Retinal pigment epithelial cell (primary cell): ENCODE measurements at places on chromosomes 4 and X.
A peak's percentile ranks its signal among the peaks of the same experiment; 100 is the strongest.

DNA sequence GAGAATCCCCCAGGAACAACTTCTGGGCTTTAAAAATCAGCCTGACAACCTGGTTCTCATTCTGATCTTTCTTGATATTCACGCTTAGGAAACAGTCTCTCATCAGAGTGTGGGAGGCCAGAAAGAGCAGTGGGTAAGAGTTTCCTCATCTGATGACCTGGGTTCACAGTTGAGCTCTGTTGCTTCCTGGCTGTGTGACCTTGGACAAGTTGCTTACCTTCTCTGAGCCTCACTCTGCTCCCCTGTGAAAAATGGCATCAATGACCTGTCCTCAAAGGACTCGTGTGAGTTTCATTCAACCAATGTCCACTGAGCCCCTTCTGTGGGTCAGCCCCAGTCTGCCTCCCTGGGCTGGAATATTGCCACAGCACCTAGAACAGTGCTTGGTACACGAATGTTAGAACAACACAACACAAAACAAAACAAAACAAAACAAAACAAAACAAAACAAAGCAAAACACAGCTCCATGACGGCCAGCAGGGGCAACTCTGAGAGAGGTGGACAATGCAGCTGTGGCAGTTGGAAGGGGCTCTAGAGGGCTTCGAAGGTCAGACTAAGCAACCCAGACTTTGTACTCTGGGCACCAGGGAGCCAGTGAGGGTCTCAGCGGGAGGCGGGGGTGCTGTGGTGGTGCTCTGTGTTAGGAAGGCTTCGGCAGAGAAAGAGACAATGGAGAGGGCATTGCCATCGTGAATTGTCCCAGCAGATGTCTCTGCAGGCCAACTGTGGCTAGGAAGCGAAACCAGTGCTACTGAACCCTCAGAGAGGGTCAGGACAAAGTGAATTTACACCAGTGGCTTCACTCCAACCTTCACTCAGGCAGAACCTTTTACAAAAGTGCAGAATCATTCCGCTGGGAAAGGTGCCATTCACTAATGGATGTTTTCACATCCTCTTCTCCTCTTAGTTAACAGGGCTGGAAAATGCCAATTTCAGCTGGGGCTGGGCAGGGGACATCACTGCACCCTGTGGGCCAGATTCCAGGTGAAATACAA lies 14.3 kb upstream of the C4orf50 start:
- no peak for DNase-seq

DNA sequence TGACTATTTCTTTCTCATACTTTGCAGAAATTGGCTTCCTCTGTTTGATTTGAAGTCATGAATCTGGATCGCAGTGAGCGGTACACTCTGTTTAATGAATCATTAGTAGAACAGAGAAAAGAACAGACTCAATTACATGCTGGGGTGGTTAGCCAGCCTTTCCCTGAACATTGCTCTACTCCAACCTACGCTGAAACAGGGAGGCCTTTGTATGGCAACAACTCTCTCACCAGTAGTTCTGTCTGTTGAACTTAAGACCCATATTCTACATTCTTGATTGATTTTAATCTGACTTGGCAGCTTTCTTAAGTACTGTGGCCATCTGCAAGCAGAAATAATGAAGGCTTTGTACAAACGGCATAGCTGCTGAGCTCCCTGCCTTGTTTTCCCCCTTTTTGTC lies 19.0 kb upstream of the AP1S2 start:
- DNase-seq: peak; percentile 90

DNA sequence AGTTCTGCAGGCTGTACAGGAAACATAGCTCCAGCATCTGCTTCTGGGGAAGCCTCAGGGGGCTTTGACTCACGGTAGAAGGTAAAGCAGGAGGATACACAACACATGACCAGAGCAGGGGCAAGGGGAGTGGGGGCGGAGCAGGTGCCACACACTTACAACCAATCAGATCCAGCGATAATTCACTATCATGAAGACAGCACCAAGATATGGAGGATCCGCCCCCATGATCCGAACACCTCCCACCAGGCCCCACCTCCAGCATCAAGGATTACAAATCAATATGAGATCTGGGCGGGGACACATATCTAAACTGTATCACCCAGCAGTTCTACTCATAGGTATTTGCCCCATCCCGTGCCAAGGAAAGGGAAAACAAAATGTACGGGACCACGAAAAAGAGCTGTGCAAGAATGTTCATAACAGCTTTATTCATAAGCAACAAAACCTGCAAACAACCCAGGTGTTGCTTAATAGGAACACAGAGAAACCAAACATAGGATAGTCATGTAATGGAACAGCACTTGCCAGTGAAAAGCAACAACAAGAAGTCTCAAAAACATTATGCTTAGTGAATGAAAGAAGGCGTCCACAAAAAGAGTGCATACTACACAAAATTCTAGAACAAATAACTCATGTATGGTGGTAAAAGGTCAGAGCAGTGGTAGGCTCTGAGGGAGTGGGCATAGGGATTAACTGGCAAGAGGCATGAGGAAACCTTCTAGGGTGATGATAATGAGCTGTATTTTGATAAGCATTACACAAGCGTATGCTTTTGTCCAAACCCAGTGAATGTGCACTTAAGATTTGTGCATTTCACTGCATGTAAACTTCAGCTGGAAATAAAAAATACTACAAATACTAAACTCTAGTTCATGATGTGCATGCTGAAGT lies 130.9 kb upstream of the FAM9B start:
- DNase-seq: peak; percentile 60

- DNase-seq: no peak
These were observed 61.7 kb upstream of the PRSS48 start for GRCh38 chr4:151215295-151215694.

DNA sequence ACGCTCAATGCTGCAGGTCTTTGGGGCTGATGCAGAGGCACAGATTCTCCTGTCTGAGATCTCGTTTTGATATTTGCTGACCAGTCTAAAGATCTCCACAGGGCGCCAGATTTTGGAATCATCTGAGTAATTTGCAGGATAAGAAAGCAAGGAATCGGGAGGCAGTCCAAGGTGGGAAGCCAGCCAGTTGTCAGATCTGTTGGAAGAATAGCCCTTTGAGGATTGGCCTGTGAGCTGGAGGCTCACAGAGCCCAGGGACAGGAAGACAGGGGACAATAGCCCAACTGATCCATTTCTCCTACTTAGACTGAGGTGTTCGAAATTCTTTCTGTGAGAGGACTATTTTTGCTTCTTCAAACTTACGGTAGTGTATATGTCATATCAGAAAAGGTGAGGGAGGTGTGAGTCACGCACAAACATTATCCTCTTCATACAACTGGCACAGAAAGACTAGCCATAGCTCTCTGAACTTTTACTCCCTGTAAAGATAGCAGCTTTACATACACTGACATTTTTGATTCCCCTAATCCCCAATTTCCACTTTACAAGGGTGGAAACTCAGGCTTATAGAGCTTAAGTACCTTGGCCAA lies 8.8 kb downstream of the DIPK2B start:
- no peak for DNase-seq

- DNase-seq: no peak
These were observed 49.4 kb upstream of the PRR32 start for GRCh38 chrX:126770179-126770578.

- DNase-seq: no peak
These were observed 13.4 kb downstream of the ARHGEF6 start for GRCh38 chrX:136767104-136767941.

DNA sequence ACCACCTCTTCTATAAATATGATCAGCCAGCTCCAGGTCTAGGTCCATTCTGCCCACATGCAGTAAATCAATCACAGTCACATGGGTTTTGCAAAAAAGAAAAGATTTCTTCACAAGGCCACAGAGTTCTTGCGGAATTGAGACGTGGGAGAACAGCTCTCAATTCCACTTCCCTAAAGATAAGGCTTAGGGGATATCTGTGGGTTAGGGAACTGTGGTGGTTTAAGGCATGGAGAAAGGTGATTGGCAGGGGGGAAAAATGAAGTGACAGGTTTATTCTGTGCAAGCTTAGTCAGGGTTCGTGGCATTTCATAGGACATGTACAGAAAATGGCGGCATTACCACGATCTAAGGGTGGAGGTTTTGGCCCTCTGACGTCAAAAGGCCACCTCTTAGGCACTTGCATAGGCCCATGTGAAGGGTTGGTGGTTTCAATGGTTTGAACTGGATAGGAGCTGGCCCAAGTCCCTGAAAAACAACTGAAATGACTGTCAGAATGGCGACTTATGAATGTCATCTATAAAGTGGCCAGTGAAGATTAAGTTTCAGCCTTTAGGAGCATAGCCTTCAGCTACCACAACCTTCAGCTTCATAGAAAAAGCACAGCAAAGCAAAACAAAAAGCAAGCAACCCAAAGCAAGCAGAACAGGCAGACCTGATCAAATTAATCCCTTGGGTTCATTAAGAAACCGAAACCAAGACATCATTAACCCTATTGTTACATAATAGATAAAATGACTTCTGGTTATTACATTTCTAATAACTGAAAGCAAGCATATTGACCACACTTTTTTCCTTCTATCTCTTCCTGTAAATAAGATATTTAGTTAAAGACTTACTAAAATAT lies 289.8 kb upstream of the SFRP2 start:
- DNase-seq: no peak

DNA sequence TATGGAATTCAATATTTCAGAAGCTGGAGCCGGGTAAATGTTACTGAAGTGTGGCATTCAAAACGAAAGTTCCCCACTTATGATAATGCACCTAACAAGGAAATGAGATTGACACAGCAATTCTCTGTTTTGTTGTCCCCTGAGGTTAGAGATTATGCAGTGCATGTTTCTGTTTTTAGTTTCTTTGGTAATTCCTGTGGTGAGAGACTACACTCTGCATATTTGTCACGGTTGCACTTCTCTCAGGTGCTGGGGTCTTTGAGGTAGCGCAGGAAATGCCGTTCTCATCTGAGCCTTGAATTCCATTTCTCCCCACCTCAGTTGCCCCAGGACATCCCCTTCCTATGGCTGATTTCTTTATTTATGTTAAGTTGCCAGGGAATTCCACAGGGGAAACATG lies 15.3 kb upstream of the BEND4 start:
- DNase-seq: no peak

DNA sequence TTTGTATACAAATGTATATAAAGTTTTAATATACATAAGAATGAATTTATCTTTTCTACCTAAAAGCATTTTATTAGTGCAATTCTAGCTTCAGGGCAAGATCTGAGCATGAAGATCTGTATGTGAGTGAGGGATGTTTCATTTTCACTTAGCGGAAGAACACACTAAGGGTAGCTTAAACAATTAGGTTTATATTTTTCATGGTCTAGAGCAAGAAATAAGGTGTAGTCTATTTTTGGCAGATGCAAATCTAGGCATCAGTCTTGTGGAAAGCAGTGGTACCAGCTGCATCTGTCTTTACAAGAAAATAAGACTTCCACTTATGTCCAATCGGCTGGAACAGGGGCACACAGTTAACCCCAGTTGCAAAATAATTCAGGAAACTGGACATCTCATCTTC lies 433.3 kb downstream of the ADAM29 start:
- DNase-seq: no peak

- peak; percentile 25 for DNase-seq
These were observed 12.2 kb upstream of the MCF2 start for GRCh38 chrX:139720136-139720535.

DNA sequence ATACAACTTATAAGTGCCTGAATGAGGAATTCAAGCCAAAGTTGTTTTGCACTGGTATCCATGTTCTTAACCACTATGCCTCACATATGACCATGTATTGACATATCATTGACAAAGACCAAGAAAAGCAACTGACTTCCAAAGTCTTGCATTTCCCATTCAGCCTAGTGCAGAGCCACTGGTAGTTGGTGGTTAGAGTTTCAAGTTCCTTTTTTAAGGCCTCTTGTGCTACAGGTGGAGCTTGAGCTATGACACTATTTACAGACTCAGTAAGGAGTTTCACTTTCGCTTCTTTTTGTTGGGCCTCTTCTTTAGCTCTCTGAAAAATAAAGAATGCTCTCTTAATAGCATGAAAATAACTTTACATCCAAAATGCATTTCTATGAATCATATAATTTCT lies 763.0 kb downstream of the DMD start:
- DNase-seq: no peak

GRCh38 chr4:7793186-7793585 lies 146.5 kb downstream of the AFAP1 start:
- DNase-seq: no peak

DNA sequence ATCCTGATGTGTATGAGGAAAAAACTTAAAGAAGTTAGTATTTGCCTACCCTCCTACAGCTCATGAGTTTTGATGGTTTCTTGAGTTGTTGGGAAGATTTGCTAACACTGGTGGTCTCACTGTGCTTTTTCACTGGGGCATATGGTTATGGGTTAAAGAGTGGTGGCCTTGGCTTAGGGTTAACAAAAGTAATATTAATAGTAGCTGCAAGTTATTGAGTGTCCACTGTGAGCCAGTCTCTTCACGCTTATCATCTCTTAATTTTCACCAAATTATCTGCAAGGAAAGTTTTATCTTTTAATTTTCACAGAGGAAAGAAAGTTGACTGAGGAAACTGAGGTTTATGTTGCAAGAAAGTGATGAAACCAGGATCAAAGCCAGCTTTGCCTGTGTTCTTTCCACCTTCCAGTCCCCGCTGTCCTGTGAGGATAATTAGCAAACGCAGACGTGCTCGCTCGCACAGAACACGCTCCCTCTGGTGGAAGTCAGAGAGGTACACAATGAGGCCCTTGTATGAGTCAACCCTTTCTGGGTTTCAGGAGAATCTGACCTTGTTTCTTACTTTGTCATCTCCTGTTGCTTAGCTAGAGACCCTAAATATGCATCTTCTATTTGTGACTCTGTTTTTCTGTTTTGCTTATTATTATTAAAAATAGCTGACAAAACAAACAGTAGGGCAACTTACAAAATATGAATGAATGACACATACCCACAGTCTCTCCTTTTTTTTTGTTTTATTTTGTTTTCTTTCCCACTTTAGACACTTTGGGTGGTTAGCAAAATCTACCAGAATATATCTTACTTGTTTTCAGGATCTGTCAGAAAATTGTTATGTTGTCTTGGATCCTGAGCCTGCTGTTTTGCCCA lies 94.3 kb downstream of the DDIT4L start:
- peak; percentile 63 for DNase-seq

DNA sequence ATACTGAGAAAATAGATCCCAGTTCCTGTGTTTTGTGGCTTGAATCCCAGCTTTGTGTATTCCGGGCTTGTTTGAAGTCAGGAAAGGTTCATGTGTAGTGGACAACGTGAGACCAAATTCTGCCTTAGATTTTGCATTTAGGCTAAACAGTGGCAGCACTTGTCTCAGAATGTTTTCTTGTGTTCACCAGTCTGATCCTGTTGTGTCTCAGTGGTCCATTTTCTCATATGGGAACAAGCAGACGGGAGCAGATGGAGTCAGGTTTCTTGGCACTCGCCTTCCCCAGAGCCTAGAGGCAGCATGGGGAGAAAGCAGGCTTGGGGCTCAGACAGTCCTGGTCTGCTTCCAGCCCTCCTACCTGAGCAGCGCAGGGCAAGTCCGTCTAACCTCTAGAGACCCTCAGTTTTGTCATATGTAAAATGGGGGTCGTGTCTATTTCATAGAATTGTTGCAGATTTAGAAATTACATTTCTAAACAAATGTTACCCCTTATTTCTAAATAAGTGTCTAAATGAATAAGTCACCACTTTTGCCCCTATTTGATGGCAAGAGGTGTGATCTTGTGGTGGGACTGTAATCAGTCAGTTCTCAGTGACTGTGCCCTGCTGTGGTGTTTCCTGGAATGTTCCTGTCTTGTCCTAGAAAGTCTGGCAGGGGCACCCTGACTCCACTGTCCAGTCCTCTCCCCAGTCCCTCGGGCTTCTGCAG lies 28.3 kb upstream of the MSANTD1 start:
- DNase-seq: no peak

GRCh38 chrX:54825716-54826438 lies 18.3 kb downstream of the MAGED2 start:
- DNase-seq: no peak
